T1000 (cell line): ENCODE measurements at places on chromosomes 7 and 10.

GRCh38 chr7:107274506-107274905, 105.7 kb downstream of the HBP1 start:
- DNase-seq: no peak

DNA sequence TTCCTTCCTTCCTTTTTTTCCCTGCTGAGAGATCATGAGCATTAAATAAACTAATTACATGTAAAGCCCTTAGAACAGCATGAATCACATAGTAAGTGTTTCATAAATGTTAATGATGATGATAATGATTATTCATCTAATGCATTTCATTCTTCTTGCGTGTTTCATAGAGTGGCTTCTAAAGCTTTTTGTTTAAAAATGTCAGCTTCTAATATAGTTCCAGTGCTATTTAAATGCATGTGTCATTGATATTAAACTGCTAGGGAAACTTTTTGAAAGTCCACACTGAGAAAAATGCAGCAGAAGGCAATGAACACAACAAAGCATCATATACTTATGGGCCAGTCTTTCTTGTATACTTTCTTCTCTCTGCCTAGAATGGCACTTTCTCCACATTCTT, 894.8 kb downstream of the REEP3 start:
- DNase-seq: no peak

DNA sequence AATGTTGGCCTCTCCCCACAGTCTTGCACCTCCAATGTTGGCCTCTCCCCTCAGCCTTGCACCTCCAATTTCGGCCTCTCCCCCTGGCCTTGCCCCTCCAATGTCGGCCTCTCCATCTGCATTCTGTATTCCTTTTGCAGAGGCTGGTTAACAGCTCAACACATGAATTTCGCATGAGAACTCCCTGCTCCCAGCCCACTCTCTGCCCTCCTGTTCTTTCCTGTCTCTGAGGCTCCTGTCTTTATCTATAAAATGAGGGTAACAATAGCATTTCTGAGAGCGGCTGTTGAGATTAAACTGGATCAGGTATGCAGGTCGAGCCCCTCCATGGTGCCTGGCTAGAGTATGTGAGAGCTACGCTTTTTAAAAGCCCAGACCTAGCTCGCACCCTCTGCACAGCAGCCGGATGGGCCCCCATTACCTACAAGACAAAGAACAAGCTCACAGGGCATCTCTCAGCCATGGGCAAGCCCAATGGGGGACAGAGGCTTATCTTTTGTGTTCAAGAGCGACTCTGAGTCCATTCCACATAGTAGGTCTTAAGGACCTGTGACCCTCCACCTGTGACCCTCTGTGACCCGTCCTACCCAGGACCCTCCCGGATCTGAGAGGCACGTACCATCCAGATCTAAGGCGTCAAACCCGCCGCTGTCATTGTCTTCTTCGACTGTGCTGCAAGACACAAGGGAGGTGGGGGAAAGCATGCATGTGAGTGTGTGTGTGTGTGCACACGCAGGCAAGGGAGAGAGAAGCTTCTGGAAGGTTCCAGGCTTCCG, 82.2 kb upstream of the GNA12 start:
- DNase-seq: no peak

GRCh38 chr7:155972651-155973390, 160.6 kb upstream of the SHH start:
- no peak for DNase-seq

- no peak for DNase-seq
These were observed 82.9 kb downstream of the HYCC1 start for GRCh38 chr7:22931011-22931410.

DNA sequence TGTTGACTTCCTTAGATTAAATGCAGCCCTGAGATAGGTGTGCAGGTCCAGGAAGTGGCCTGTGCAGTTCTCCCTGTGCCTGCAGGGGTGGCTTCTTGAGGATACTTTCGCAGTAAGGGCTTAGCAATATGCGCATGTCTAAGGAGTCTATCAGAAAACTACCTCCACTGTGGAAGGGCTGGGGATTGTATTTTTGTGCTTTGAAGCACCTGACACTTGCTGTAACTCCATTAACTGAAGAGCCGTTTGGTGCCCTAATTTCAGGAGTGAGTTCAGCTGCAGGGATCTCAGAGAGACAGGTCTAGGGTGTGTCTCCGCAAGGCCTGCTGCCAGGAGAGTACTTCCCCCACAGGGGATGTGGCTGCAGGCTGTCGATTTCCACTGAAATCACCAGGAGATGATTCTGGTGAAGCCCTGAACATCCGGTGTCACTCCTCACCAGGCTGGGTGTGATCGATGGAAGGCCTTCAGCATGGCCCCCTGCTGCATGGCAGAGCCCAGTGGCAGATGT, 35.5 kb downstream of the IKZF1 start:
- DNase-seq: no peak

GRCh38 chr10:67978749-67979148, 94.3 kb downstream of the SIRT1 start:
- DNase-seq: no peak

GRCh38 chr7:11776039-11776438, 56.0 kb downstream of the THSD7A start:
- no peak for DNase-seq

- no peak for DNase-seq
These were observed 470.1 kb upstream of the NRP1 start for GRCh38 chr10:33804584-33804983.

- no peak for DNase-seq
These were observed 449.6 kb downstream of the KCNMA1 start for GRCh38 chr10:77188000-77188395.

DNA sequence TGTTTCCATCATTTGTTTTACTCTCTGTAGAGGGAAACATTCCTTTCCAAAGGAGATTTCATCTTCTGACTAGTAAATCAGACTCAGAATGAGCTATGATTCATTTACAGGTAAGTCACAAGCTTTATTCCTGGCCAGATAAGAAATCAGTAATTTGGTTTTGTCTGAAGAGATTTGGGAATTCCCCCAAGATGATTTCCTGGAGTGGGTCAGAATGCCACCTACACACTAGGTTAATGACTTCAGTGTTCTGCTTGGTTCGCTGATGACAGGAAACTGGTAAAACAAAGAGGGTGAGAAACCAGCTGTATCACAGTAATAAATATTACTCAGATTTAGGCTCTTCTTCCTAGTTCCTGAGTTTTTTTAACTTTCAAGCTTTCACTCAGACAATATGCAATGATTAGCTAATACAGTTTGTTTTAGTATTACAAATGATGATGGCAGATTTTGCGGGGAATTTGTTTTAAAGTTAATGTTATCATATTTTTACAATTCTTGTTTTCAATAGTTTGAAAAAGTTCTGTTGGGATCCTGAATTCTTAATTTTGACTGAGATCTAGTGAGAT, 8.3 kb upstream of the ASZ1 start:
- DNase-seq: no peak

- no peak for DNase-seq
These were observed 73.0 kb downstream of the COL26A1 start for GRCh38 chr7:101435461-101436220.

GRCh38 chr10:5446390-5446926, 34.1 kb downstream of the NET1 start:
- DNase-seq: peak; percentile 41

GRCh38 chr10:14074062-14074884, 256.5 kb downstream of the FRMD4A start:
- peak; percentile 100 for DNase-seq
